ENCODE measurements at places on chromosomes 16 and 17.

- no peak for DNase-seq
Measured at GRCh38 chr16:339680-340079, 12.8 kb downstream of the AXIN1 start.

GRCh38 chr16:85759631-85760419 is 8.9 kb upstream of the C16orf74 start:
- no peak for DNase-seq

- no peak for DNase-seq
Measured at GRCh38 chr17:14918540-14918939, 346.6 kb downstream of the PMP22 start.

GRCh38 chr17:41959336-41960095 is 7.1 kb upstream of the CNP start:
- no peak for DNase-seq

DNA sequence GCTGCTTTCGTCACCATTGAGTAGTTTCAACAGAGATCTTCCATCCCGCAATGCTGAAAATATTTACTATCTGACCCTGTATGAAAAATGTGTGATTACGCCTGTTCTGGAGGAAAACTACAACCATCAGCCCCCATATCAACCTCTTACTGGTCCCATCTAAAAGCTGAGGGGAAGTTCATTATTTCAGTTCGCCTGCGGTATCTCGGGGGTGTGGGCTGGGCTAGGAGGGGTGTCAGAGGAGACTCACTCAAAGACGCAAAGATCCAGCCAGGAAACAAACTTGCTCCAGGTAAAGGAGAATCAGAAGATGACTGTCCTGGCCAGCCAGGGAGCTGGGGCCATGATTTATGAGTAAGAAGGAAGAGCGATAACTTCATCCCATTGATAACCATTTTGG is 13.7 kb downstream of the CACNG1 start:
- no peak for DNase-seq

GRCh38 chr17:8896087-8896486 is 28.6 kb upstream of the PIK3R6 start:
- no peak for DNase-seq

- DNase-seq = no peak
Measured at GRCh38 chr16:55171241-55171640, 152.8 kb upstream of the IRX6 start.

DNA sequence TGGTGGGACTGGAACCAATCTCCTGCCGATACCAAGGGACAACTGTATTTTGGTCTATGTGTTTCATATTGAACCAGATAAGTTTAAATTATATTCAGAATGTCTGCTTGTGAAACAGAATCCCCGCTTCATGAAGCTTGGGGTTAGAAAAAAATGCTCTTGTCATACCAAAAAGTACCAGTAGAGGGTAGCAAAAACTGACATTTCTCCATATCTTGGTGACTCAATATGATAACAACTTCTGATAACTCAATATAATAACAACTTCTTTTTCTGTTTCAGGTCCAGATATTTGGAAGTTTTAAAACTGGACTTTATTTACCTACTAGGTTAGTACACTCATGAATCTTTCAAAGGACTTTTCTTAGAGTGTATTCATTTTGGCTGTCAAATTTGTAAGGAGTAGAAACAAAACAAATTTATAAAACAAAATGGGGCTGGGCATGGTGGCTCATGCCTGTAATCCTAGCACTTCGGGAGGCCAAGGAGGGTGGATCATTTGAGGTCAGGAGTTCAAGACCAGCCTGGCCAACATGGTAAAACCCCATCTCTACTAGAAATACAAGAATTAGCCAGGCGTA is 52.3 kb upstream of the ADCY7 start:
- DNase-seq = no peak

- no peak for DNase-seq
Measured at GRCh38 chr17:77425348-77425747, 284.6 kb downstream of the SEC14L1 start.

- DNase-seq = no peak
Measured at GRCh38 chr16:57537194-57537505, 779 bp upstream of the CCDC102A start.

GRCh38 chr16:17439580-17439979 is 31.2 kb downstream of the XYLT1 start:
- no peak for DNase-seq

GRCh38 chr17:2511138-2511461 is 588 bp downstream of the METTL16 start:
- no peak for DNase-seq

DNA sequence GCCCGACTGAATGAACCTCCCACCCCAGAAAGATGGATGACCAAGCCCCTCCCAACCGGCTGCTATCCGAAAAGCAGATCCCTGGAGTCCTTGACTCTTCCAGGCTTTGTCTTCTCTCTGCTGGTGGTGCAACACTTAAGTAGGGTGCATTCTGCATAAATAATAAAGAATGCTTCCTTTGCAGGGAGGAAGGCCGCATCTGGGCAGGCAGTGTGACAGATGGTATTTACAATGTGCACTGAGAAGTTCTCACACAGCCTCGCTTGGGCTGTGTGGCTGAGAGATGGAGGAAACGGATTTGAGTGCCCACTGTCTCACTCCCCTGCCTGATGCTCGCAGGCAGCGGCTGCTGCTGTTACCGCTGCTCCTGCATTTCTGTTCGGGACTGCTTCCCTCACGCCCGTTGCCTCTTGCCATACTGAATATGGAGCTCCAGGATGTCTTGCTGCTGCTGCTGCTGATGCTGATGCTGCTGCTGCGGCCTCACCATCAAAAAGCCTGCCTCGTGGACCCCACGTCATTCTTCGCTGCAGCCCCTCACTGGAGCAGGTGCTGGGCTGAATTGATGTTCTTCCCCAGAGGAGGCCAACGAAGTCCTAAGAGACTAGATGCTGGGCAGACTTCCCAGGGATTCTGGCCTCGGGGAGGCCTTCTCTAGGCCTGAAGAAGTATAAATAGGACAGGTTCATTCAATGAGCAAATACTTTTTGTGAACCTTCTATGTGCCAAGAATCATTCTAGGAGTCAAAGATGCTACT is 7.1 kb upstream of the RHBDL3 start:
- no peak for DNase-seq

DNA sequence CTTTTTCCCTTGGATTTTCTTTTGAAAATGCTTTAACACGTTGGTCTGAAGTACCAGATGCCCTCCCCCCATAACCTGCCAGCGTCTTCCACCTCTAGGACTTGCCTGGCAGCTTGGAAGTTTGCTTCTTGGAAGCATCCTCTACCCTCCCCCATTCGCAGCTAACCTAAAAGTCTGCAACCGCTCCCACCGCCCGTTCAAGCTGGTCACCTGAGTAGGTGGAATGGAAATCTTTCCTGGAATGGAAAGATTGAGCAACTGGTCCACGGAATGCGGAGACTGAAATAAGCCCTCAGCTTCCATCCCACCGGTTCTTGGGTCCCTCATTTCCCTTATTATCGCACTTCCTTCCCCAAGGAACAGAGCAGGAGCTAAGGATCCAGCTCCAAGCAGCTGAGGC is 31.4 kb downstream of the HS3ST3B1 start:
- DNase-seq = no peak

DNA sequence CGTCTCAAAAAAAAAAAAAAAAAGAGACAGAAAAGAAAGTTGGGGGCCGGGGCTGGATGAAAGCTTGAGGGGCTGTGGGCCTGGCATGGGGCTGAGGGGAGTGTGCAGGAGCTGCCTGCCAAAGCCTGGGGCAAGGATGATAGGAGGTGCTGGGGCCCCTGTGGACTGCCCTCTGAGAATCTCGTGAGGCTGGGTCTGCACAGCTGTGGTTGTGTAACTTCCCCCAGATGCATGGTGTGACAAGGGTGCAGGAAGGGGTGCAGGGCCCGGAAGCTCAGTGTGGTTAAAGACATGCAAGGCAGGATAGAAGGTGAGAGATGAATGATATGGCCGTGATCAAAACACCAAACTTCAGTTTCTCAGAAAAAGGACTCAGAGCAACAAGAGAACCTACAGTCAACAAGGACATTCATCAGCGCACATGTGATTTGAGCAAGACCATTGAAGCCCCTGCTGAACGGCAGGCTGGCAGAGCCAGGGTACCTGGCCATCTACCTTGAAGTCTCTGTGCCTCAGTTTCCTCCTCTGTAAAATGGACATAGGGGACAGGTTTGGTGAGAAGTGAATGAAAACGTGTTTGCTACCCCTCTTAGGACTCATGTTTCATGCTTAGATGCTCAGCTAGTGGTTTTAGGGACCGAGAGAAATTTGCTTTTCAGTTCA is 9.6 kb downstream of the IL32 start:
- peak; percentile 77 for DNase-seq

- DNase-seq = no peak
Measured at GRCh38 chr16:75541236-75541635, 5.3 kb upstream of the CHST5 start.

DNA sequence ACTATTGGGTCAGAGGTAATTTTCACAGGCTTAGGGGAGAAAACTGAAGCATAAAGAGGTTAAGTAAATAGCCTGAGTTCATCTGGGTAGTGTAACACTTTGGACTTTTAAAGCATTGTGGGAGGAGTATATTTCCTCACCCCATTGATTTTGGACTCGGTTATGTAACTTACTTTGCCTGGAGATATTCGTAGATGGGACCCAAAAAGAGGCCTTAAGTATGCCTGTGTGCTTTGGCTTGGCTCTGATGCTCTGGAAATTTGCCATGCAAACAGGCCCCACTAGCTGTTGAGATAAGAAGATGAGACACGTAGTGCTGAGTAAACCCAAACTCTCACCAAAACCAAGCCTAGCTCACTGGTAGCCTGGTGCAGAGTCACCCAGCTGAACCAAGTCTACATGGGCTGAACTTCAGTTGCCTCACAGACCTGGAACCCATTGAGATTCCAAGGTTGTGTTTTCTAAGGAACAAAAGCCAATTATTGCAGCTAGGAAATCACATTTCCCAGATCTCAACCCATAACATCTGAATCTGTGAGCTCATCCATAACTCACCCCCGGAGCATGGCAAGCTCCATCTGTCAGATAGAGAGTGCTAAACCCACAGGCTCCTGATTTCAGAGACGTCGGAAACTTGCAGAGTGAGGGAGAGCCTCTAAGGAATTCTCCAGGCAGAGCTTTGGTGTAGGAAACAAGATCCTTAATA is 536.0 kb upstream of the C16orf82 start:
- no peak for DNase-seq

DNA sequence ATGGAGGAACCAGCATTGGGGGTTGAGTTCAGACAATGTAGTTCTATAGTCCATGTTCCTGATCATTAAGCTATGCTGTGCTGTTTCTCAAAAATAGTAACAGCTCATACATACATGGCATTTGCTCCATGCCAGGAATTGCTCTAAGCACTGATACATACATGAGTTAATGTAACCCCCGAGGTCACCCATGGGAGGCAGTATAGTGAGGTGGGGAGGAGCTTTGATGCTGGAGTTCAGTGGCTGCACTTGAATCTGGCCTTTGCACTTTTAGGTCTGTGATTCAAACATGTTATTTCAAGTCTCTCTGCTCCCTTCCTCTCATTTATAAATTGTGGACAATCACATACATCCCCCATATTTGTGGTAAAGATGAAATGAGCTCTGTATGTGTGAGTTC is 223.1 kb upstream of the WSB1 start:
- no peak for DNase-seq

GRCh38 chr16:19003935-19004334 is 20.2 kb downstream of the TMC7 start:
- DNase-seq = no peak

GRCh38 chr17:10666906-10667305 is 9.8 kb upstream of the MYH3 start:
- DNase-seq = no peak

DNA sequence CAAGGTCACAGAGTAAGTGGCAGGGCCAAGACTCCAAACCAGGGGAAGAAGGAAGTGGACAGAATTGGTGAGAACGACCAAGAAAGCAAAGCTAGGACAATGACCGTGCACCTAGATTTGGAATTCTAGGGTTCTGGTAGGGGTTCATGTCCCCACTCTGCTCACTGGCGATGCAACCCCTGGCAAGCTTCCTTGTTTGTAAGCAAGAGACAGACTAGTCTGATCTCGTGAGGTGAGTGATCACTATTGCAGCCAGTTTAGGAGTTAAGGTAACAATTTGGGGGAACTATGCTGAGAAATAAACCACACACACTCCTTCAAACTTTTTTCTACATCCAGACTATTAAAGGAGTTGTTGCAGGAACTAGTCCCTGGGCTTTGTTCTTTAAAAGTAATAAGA is 48.1 kb downstream of the XPO6 start:
- no peak for DNase-seq

DNA sequence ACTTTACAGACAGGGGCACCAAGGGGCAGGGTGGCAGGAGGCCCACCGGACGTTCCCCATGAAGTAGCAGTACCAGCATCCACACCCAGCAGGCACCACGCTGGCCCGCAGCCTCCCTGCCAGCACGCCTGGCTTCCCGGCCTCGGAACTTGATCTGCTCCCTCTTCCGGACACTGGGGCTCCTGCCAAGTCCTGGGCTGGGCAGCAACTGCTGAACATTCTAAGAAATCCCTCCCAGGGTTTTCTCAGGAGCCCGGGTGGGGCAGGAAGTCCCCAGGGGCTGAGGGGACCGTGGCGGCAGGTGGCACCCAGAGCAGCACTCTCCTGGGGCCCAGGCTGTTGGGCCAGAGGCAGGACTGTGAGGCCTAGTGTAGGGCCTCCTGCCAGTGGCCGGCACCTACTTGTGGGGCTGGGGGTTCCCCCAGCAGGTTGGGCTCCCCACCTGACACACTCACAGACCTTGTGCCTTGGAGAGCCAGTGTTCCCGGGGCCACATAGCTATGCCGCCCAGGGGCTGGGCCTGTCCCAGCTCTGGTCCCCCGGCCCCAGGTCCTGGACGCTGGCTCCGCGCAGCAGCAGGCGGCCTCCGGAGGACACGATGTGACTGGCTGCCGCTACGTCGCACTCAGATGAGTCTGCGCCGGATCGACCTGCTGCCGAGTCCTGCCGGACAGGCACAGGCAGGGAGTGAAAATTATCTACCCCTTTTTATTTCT is 86.2 kb upstream of the CBX4 start:
- DNase-seq = no peak

DNA sequence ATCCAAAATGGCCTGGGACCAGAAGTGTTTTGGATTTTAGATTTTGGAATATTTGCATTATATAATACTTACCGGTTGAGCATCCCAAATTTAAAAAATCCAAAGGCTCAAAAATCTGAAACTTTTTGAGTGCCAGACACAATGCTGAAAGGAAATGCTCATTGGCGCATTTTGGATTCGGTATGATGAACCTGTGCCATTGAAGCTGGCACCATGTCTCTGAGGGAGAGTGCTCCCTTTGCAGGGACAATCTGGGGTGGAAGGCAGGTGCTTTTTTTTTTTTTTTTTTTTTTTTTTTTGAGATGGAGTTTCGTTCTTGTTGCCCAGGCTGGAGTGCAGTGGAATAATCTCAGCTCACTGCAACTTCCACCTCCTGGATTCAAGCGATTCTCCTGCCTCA is 17.7 kb downstream of the SMTNL2 start:
- no peak for DNase-seq

Measured in stimulated activated CD4-positive, alpha-beta T cell treated with anti-CD3 and anti-CD28 coated beads, Interleukin-15, amount 100 ng/mL, for 48 hours (primary cell).